ENCODE measurements at places on chromosomes 3 and 15. TPM values are rescaled to one million over a fixed set of nuclear protein-coding genes. Genes with fewer than 3 reads are reported as not detected.
A peak's percentile ranks its signal among the peaks of the same experiment; 100 is the strongest.

- DNase-seq = no peak
Observed at GRCh38 chr3:195103623-195104022, 167.3 kb downstream of the XXYLT1 start.

Gene ISLR2
- polyA plus RNA-seq = 4.5 TPM

Gene LARP6
- 15.1 TPM for polyA plus RNA-seq

DNA sequence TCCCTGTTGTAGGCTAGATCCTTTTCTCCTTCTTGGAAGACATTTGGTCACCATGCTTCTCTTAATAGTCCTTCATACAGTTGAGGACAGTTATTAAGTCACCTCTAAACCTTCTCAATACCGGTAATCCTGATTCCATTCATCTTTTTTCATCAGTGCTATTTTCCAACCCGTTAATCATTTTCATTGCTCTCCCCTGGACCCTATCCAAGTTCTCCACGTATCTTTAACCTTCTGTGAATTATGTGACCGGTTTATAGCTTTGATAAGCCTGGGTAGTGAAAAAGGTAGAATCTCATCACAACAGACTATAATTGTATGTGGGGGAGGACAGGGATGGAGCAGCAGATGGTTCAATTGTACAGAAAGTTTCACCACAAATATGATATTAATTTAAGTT, 168.5 kb downstream of the MECOM start:
- no peak for DNase-seq

Gene GRIP2
- polyA plus RNA-seq = 0.91 TPM

- DNase-seq = peak; percentile 87
Observed at GRCh38 chr15:63501256-63502089, 2.9 kb upstream of the USP3 start.

Gene TIMP4
- 0.26 TPM for polyA plus RNA-seq

DNA sequence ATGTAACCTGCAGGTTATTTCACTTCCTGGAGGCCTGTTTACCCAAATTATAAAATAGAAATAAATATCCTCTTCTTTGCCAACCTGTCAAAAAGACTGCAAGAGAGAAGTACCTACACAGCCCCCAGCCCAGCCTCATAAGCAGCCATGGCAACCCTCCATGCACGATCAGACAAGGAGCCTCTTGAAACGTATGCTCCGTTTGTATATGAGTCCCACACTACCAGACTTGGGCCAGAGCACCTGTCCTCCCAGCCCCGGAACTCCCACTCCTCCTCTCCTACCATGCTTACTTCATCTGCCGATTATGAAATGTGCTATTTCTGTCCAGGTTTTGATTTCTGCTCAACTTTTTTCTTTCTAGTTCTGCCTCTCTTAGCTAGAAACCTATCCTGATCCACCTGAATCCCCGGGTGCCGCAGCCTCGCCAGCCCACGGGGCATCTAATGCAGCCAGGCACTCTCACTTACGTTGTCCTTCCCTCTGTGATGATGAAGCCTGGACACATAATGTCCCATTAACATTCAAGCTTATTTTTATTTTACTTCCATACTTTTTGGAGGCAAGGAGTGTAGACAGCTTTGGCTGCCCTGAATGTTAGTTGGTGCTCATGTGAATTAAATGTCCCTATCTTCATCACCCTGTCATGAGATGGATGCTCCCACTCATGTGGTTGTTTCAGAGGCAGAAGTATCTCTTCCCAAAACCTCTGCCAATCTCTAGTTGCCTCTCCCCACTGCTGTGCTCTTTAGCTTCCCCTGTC, 73.8 kb downstream of the MB21D2 start:
- DNase-seq = no peak

DNA sequence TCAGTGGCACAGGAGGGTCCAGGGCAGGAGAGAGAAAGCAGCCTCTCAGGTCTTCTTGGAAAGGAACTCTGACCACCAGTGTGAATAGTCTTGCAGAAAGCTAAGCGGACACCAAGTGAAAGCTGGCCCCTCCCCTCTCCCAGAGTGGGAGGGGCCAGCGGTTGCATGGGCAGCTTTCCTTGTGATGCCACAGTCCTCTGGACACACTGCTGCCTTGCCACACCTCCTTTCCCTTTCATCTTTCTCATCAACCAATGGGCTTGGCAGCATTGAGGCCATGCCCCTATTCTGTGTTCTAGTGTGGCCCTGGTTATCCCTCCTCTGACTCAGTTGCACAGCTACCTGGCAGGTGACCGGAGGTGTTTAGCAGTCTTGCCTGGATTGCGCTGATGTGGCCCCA, 49.7 kb upstream of the GOLGA6B start:
- DNase-seq = no peak

Data from right lung (tissue), 10 donors.